Thymus (tissue), 14 donors: ENCODE measurements at places on chromosomes 13 and 19. TPM values are rescaled to one million over a fixed set of nuclear protein-coding genes. Genes with fewer than 3 reads are reported as not detected.

DNA sequence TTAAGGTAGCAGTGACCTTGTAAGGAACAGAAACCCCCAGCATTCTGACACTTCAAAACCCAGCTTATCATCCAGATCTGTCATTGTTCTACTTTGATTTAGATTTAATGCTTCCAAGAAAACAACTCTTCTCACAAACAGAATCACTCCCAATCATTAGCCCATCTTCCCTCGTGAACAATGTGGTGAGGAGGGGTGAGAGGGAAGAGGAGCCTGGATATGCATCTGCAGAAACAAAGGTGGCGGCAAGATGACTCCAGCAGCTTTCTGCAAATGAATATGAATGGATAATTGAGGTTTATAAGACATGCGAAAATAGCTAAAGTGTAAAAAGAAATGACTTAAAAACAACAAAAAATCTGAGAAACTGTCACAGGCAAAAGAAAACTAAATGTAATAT, 859.9 kb upstream of the SLC10A2 start:
- no peaks in the 10 kb centered on the region for H3K36me3 ChIP-seq
- no peak overlapping the region for H3K27ac ChIP-seq
- H3K4me3 ChIP-seq, result no peak overlapping the region
- DNase-seq, result no peak

DNA sequence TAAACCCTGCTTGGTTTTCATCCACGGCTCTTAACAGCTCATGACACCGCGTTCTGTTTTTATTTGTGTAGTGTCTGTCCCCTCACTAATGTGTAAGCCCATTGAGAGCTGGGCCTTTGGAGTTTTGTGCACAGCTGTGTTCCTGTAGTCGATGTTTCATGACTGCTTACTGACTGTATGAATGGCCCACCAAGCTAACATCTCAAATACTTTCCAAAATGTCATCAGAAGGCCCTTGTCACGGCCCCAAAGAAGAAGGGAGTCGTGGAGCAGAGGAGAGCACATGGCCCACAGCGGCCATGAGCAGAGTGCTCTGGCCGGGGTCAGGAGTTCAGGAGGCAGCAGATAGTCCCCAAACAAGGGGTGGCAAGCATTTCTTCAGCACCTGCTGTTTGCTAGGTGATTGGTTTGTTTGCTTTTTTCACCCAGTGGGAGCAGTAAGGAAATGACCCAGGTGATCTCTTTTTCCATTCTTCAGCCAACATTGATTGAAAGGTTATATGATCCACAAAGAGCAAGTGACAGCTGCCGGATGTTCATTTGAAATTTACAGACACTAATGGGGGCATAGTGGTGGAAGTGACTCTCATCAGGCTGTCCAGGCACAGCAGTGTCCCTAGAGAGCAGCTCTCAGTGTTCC, 315.2 kb downstream of the ATP8A2 start:
- H3K4me1 ChIP-seq, result peaks cover 3% of the 10 kb centered on the region
- no peak for DNase-seq
- no peaks in the 10 kb centered on the region for H3K27me3 ChIP-seq

GRCh38 chr19:17415121-17415520, 4.7 kb upstream of the MVB12A start:
- no peak overlapping the region for H3K4me3 ChIP-seq
- H3K36me3 ChIP-seq, result peaks cover 10% of the 10 kb centered on the region
- H3K4me1 ChIP-seq, result peaks cover 4% of the 10 kb centered on the region
- no peak for DNase-seq
- no peaks in the 10 kb centered on the region for H3K27me3 ChIP-seq
- H3K27ac ChIP-seq, result no peak overlapping the region

DNA sequence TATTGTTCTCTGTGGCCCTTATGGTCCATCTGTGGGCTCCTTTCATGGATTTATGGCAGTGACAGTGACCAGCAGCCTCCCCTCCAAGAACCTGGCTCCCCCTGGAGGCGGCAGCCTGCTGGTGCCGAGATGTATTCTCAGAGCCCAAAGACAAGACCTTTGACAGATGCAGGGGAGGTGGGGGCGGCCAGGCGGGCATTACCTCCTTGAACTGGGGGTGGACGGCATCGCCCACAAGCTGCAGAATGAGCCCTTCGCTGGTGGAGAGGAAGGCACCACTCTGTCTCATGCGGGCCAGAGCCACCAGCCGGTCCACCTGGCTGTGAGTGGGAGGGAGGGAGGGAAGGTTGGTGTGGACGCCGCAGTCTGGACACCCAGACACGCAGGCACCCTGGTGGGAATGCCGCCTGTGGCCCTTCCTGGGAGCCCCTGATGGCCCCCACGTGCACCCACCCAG, 6.6 kb downstream of the ISOC2 start:
- no peak overlapping the region for H3K4me3 ChIP-seq
- no peak overlapping the region for H3K27ac ChIP-seq
- H3K4me1 ChIP-seq, result peaks cover 13% of the 10 kb centered on the region

- peak overlapping the region; percentile 33 for H3K4me3 ChIP-seq
- peaks cover 4% of the 10 kb centered on the region for H3K4me1 ChIP-seq
- DNase-seq, result no peak
- H3K27me3 ChIP-seq, result peaks cover 29% of the 10 kb centered on the region
Observed at GRCh38 chr19:38975861-38976271, 324 bp upstream of the FBXO17 start.

- H3K27me3 ChIP-seq, result no peaks in the 10 kb centered on the region
- no peak overlapping the region for H3K4me3 ChIP-seq
- no peak overlapping the region for H3K27ac ChIP-seq
Observed at GRCh38 chr13:50561739-50562138, 281.8 kb downstream of the DLEU7 start.

GRCh38 chr13:109747524-109747923, 38.9 kb downstream of the IRS2 start:
- no peaks in the 10 kb centered on the region for H3K27me3 ChIP-seq
- no peak for DNase-seq
- no peaks in the 10 kb centered on the region for H3K36me3 ChIP-seq
- no peak overlapping the region for H3K4me3 ChIP-seq
- H3K4me1 ChIP-seq, result peaks cover 7% of the 10 kb centered on the region

DNA sequence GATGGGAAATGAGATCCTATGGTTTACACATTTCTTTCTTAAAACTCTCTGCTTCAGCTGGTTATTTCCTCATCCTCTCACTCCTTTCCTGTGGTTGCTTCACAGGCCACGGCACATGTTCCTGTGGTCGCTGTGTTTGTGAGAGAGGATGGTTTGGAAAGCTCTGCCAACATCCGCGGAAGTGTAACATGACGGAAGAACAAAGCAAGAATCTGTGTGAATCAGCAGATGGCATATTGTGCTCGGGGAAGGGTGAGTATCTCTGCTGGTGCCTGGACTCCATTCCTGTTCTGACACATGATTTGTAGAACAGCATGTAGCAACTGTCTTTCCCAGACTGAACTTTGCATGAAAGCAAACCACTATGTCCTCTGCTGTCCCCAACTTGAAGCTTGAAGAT, 254.2 kb downstream of the ITGBL1 start:
- no peak overlapping the region for H3K4me3 ChIP-seq
- no peak overlapping the region for H3K27ac ChIP-seq
- H3K36me3 ChIP-seq, result no peaks in the 10 kb centered on the region
- DNase-seq, result peak; percentile 12
- H3K4me1 ChIP-seq, result no peaks in the 10 kb centered on the region

DNA sequence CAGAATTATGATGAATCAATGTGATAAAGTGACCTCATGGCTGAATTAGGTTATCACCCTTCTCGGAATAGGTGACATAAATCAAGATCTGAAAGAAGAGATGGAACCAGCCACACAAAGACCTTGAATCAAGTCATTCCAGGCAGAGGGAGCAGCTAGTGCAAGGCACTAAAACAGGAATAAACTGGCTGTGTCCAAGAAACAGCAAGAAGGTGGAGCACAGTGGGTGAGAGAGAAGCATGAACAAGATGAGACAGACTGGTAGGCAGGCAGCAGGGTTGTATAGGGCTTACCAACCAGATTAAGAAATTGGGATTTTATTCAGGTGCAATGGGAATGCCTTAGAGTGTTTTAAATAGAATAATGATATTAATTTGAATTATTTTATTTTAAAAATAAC, 470.3 kb downstream of the PCDH20 start:
- H3K27me3 ChIP-seq, result no peaks in the 10 kb centered on the region
- no peak overlapping the region for H3K4me3 ChIP-seq
- no peaks in the 10 kb centered on the region for H3K36me3 ChIP-seq
- no peak for DNase-seq
- H3K27ac ChIP-seq, result no peak overlapping the region

SPC24 gene
- 46.1 TPM for total RNA-seq

- no peaks in the 10 kb centered on the region for H3K36me3 ChIP-seq
- H3K27me3 ChIP-seq, result no peaks in the 10 kb centered on the region
- no peak overlapping the region for H3K27ac ChIP-seq
- DNase-seq, result no peak
- H3K4me1 ChIP-seq, result peaks cover 16% of the 10 kb centered on the region
Observed at GRCh38 chr19:51122112-51122981, 2.4 kb upstream of the SIGLEC9 start.

DNA sequence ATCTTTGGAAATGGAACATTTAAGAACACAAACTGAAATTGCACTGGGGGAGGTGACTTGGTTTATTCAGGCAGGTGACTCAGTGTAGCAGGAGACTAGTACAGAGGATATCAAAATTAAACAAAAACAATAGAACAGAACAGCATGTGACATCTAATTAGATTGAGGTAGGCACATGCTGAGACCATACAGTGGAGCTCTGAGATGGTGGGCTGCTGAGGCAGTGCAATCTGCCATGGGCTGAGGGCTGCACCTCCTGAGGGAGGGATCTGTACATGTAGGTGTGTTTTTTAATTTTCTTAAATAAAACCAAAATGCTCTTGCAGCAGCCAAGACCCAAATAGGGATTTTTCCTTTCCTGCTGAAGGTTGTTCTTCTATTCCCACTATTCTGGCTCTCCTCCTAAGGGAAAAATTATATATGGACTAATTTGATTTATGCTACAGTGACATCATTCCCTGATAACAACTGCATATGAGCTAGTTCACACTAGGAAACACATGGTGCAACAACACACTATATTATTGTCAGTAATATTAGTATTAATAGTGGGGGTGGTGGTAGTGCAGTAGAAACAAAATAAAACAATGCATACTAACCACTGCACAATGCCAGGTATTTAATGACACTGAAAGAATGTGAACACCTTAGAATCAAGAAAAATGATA, 48.0 kb downstream of the LNX2 start:
- no peaks in the 10 kb centered on the region for H3K4me1 ChIP-seq
- no peaks in the 10 kb centered on the region for H3K27me3 ChIP-seq
- peaks cover 4% of the 10 kb centered on the region for H3K36me3 ChIP-seq
- H3K27ac ChIP-seq, result no peak overlapping the region
- no peak overlapping the region for H3K4me3 ChIP-seq

DNA sequence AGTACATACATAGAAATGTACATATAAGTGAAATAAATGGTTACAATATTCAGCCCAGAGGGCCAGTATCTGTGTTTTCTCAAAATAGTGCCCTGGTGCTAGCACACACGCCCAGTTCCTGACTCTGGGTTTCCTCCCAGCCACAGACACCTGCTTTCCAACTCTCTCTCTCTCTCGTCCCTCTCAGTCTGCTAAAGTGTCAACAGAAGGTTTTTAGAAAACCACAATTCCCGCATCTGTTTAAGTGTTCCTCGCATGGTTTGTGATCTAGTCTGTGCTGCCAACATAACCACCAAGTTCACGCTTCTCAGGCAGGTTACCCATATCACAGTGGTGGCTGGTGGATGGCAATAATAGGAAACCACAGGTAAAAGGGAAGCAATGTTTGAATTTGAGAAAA, 17.8 kb upstream of the UPF3A start:
- H3K4me3 ChIP-seq, result no peak overlapping the region
- peaks cover 10% of the 10 kb centered on the region for H3K4me1 ChIP-seq
- peaks cover 66% of the 10 kb centered on the region for H3K36me3 ChIP-seq
- DNase-seq, result peak; percentile 81

COL4A1 gene
- 63.0 TPM for total RNA-seq

- no peak overlapping the region for H3K27ac ChIP-seq
- H3K4me3 ChIP-seq, result no peak overlapping the region
- no peaks in the 10 kb centered on the region for H3K4me1 ChIP-seq
Observed at GRCh38 chr19:1985588-1986356, 29.7 kb downstream of the BTBD2 start.

GRCh38 chr13:36673352-36673751, 468 bp upstream of the SERTM1 start:
- no peaks in the 10 kb centered on the region for H3K4me1 ChIP-seq
- H3K36me3 ChIP-seq, result no peaks in the 10 kb centered on the region
- no peak for DNase-seq
- peaks cover 18% of the 10 kb centered on the region for H3K27me3 ChIP-seq

ZNF132 gene
- total RNA-seq, result 6.4 TPM

DNA sequence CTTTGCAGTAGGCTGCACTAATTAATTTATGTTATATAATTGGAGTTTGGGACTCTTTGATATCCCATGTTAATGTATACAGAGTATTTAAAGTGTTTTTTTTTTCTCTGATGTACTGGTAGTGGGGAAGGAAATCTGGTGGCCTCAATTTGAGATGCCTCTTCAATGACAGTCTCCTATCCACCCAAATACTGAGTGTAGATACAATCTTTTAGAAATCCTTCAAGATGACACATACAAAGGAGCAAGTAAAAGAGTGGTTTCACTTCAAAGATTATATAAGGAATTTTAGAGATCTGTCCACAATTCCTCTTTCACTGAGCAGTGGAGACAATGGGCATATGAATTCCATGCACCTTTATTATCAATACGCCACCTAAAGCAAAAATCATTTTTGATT, 15.1 kb downstream of the NALCN start:
- H3K4me3 ChIP-seq, result no peak overlapping the region
- no peak overlapping the region for H3K27ac ChIP-seq
- no peaks in the 10 kb centered on the region for H3K36me3 ChIP-seq
- DNase-seq, result no peak

DNA sequence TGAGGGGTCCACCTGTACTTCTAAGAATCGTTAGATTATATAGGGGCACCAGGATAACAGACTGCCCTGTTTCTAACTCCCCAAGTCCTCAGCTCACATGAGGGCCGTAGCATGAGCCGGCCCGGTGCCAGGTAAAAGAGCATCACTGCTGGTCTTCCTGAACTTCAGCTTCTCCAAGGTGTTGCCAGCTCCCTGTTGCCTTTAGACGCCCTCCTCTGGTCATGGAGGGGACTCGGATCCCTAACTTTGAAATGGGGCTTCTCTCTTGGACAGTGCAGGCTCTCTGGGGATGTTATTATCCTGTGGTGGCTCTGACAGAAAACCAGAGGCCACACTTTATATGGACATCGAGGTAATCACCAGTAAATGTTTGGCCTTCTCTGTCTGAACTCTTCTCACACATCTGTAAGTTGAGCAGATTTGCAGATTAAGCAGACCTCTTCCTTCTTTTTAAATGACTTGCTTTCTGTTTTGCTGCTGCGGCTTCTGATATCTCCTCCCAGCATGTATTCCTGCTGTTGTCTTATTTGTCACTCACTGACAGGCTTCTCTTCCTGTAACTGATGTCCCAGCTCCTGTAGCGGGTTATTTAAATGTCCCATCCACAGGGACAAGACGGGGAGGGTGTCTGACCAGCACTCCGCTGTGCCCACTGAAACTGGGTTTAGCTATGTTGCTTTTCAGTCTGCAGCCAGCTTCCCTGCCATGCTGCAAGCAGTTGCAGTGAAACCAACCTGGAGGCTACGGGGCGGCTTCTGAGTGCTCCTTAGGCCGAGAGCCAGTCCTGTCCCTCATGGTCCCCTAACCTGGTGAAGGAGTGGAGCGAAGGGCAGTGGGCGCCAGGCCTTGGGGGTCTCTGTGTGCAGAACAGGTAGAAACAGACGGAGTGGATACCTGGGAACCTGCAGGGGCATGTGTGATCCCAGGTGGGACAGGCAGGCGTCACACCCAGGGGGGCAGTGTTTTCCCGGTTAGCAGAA, 39.2 kb downstream of the TSSK6 start:
- H3K27me3 ChIP-seq, result no peaks in the 10 kb centered on the region
- peaks cover 18% of the 10 kb centered on the region for H3K36me3 ChIP-seq
- H3K4me3 ChIP-seq, result no peak overlapping the region

ZNF160 gene
- 20.5 TPM for total RNA-seq
